Activated gamma-delta T cell (primary cell): ENCODE measurements at places on chromosomes 16 and 17.
A peak's percentile ranks its signal among the peaks of the same experiment; 100 is the strongest.

DNA sequence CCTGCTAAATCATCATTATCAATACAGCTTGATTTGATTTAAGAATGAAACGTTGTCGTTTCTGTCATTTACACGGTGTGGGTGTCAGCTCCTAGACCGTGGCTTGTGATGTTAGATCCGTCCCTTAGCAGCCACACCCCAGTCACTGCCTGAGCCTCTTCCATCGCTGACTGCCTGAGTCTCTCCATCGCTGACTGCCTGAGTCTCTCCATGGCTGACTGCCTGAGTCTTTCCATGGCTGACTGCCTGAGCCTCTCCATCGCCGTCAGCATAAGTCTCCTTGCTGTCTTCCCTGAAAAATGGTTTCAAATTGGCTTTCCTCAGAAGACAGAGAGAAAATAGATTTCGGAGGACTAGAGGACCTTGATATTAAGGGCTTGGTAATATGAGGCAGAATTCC lies 53.8 kb upstream of the CMIP start:
- no peak for DNase-seq

GRCh38 chr17:29742210-29742513 lies 119.5 kb upstream of the CORO6 start:
- DNase-seq = no peak

- no peak for DNase-seq
Measured at GRCh38 chr17:80468242-80468641, 8.2 kb downstream of the NPTX1 start.

- DNase-seq = no peak
Measured at GRCh38 chr16:4486126-4486893, 10.1 kb downstream of the HMOX2 start.

GRCh38 chr16:1193825-1194581 lies 31.1 kb downstream of the TPSG1 start:
- DNase-seq = no peak

- no peak for DNase-seq
Measured at GRCh38 chr17:13428611-13429042, 173.1 kb downstream of the HS3ST3A1 start.

- DNase-seq = no peak
Measured at GRCh38 chr16:48121276-48121675, 34.5 kb downstream of the ABCC12 start.

DNA sequence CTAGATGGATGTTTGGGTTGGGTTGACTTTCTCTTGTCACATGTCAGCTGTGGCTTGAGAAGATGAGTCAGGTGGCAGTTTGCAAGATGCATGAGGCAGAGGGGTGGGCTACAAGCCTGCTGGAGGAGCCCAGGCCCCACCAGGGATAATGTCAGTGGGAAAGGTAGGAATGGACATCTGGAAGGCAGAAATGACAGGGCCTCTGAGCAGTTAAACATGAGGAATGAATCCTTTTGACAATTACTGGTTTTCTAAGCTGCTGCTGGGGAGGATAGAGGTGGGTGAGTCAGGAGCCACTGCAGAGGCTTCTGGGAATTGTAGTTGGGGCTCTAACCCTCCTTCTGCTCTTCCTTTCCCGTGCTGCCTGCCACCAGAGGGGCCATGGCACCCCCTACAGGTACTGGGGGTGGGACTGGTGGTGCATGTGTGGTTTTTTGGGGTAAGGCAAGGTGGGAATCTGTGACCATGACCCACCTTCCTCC lies 15.7 kb downstream of the SLC52A1 start:
- no peak for DNase-seq

DNA sequence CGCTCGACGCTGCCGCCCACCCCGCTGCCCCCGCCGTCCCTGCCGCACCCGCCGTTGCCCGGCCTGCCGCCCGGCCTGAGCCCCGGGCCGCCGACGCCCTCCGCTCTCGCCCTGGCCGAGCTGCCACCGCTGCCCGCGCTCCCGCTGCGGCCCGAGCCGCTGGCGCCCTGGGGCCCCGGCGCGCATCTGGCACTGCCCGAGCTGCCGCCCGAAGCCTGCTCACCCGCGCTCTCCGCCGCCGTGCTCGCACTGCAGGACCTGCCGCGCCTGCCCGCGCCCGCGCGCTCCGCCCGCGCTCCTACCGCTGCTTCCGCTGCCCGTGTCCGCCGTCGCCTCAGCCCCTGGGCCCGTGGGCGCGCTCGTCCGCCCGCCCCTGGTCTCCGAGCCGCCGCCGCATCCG lies 8.4 kb upstream of the CLDN9 start:
- DNase-seq = no peak

- DNase-seq = no peak
Measured at GRCh38 chr16:72270531-72270930, 98.6 kb upstream of the PMFBP1 start.

DNA sequence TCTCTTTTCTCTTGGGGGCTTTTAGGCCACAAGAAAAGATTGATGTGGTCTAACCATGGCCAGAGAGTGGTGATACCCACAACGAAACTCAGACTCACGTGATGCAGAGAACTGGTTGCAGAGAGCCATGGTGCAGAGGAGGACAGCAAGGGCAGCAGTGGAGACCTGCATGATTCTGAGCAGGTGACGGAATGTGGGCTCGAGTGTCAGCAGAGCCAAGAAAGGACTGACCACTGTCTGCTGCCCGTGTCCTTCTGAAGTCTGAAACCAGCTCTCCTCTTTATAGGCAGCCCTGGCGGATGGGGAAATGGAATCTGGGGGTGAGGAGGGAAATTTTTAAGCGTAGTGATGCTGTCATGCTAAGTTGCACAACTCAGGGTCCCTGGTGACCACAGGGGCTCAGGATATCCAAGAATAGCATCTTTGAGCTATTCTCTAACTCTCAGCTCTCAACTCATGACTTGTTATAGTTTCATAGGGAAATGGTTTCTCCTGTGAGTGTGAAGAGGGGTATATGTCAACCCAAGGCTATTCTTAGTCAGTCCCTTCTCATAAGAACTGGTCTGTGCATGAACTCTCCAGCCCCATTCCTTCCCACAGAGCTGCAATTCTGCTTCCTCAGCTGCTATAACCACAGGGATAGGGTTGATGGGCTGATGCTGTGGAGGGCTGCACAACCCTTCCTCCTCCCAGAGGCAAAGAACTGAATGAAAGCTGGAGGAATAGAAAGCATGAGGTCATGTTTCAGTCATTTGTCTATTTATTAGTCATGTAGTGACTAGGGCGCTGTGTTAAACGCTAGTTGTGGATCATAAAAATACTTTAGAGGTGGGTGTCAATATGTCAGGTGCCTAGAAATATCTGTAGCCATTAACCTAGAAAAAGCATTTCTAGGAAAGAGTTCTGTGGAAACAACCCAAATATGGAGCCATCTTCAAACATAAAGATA lies at the start of gene CCL3:
CCL3 (minus strand) TSS at position 256 of the 949 bp plus-strand sequence; CDS start at position 171, 85 bp downstream.
- no peak for DNase-seq

GRCh38 chr16:8854298-8854948 lies 14.4 kb downstream of the CARHSP1 start:
- DNase-seq = no peak

DNA sequence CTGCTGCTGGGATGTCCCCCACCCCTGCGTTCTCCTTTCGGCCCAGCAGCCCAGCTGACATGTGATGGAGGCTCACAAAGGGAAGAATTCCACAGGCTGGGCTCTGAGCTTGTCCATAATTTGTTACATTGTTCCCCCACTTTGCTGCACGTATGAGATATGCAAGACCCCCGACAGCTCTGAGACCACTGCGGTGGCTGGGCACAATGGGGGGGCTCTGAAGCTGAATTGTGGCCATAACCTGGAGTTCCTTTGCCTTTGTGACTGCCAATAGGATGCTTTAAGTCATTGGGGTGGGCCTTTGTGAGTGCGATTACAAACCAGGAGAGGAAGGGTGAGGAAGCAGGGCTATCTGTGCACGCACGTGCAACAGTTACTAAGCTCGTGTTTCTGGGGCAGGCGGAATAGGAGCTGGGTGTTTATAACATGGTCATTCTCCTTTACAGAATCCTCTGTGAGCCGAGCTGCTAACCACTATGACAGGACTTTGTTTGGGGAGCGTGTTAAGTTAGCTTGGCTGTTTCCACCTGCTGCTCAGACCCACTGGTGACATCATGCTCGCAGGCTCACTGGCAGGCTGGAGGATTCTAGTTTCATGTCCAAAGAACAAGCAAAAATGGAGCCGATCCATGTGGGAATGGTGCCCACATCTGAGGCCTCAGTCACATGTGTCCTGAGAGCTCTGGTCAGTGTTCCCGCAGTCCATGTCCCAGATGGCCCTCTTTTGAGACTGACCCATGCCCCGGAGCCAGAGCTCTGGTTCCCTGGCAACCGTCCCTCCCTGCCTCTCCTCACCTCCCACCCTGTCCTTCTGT lies 208.3 kb upstream of the SALL1 start:
- DNase-seq = no peak

DNA sequence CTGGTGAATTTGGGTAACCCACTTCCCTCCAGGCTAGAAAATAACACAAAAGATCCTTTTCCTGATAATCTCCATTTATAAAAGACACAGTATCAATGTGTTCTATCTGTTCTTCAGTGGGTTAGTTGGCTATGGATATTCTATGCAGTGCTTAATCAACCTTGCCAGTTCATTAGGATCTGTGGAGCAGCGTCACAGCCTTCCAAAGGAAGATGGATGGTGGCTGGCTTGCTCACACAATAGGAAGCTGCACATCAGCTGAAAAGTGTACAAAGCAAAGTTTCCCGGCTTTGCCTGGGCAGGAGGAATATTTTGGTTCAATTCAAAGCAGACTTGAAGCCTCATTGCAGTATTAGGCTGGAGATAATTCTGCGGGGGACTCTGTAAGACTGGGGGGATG lies 70.3 kb upstream of the CA10 start:
- DNase-seq = no peak

GRCh38 chr16:31077592-31078396 lies 3.6 kb downstream of the ZNF646 start:
- no peak for DNase-seq

DNA sequence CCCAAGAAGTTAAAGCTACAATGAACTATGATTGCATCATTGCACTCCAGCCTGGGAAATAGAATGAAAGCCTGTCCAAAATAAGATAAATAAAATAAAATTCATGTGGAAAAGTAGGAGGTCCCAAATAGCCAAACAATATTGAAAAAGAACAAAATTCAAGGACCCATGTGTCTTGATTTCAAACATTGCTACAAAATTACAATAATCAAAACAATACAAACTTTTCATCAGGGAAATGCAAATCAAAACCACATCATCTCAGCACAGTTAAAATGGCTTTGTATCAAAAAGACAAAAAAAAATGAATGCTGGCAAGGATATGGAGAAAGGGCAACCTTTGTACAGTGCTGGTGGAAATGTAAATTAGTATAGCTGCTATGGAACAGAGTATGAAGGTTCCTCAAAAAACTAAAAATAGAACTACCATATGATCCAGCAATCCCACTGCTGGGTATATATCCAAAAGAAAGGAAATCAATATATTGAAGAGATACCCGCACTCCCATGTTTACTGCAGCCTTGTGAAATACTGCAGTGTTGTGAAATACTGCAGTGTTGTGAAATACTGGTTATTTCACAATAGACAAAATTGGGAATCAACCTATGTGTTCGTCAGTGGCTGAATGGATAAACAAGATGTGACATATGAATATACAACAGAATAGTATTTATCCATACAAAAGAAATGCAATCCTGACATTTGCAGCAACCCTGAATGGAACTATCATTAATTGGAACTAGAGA lies 24.5 kb upstream of the ZNF287 start:
- no peak for DNase-seq

- DNase-seq = no peak
Measured at GRCh38 chr17:7560172-7561027, 1.3 kb upstream of the SENP3 start.

- DNase-seq = peak; percentile 81
Measured at GRCh38 chr16:527015-527903, at the start of gene CAPN15. Gene CAPN15 (plus strand): TSS chr16:527712. CDS start chr16:546839, 19,127 bp downstream.

GRCh38 chr16:4837733-4838501 lies 9.2 kb downstream of the GLYR1 start:
- DNase-seq = no peak

DNA sequence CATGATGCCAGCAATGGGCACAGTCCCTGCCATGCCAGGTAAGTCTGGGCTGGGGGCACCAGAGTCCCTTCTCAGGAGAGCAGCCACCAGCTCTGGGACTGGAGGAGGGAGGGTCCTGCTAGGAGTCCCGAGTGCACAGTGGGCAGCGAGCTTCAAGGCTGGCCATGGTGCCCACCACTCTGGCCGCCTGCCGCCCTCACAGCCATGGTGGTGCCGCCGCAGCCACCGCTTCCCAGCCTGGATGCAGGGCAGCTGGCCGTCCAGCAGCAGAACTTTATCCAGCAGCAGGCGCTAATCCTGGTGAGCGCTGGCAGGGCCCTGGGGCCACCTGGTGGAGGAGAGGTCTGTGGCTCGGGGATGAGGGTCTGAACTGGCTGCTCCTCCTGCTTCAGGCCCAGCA lies 17.9 kb upstream of the SMIM5 start:
- DNase-seq = no peak

GRCh38 chr17:30151471-30151870 lies 34.9 kb downstream of the NSRP1 start:
- DNase-seq = no peak

DNA sequence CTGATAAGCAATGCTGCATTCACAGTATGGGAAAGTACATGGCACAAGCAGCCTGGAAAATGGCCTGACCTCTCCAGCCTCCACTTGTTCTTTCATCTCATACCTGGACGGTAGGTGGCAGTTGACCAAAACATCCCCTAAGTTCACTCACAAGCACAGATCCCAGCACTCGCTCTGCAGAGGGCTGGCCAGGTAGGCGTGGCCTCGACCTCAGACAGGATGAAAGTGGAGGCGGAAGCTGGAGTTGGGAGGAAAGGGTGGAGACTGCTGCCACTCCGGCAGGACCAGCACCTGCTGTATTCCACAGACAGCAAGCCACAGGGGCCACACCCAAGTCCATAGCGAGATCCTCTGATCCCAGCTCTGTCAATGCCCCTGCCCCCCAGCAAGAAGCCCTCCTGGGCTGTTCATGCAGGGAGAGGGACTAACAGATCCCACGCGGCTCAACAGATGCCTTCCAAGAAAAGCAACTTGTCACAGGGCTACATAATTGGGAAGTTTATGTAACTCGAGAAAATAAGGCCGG lies 31.3 kb downstream of the ZCCHC14 start:
- no peak for DNase-seq

DNA sequence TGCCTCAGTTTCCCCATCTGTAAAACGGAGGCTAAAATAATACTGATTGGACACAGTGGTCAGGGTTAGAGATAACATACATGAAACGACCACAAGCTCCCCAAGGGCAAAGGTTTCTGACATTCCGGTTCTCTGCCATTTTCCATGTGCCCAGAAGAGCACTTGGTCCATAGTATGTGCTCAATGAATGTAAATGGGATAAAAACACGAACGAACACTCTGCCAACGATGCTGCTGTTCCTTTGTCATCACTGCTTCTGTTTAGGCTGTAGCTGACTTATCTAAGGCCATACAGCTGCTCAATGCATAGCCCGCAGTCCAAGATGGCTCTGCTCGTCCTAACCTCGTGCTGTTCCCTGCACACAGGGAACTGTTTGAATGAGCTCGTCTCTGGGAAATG lies 102.0 kb downstream of the RMI2 start:
- DNase-seq = no peak

GRCh38 chr16:68234188-68235107 lies 1.5 kb downstream of the ESRP2 start:
- no peak for DNase-seq

GRCh38 chr16:21684199-21684598 lies 20.4 kb downstream of the OTOA start:
- no peak for DNase-seq
